Skeletal muscle tissue (tissue), 5 donors: ENCODE measurements at places on chromosomes 3 and 15. TPM values are rescaled to one million over a fixed set of nuclear protein-coding genes. Genes with fewer than 3 reads are reported as not detected.

The IL17RB gene
- total RNA-seq, result 1.6 TPM

The GJD2 gene
- total RNA-seq, result not detected

The SMCO1 gene
- 3.7 TPM for total RNA-seq

The TGM5 gene
- total RNA-seq, result not detected

The ZBBX gene
- not detected for total RNA-seq

The SAMD7 gene
- total RNA-seq, result not detected

The SSR3 gene
- total RNA-seq, result 71.5 TPM

The KBTBD8 gene
- 3.1 TPM for total RNA-seq

The USP8 gene
- total RNA-seq, result 19.3 TPM

The CNTN6 gene
- 2.1 TPM for total RNA-seq

The GOLGA6L10 gene
- total RNA-seq, result 0.52 TPM

The SLC7A14 gene
- total RNA-seq, result not detected

The XYLB gene
- total RNA-seq, result 7.3 TPM

The CIDEC gene
- total RNA-seq, result 9.4 TPM

The CGNL1 gene
- total RNA-seq, result 11.5 TPM

The JMJD7 gene
- total RNA-seq, result 1.0 TPM

The FAM81A gene
- total RNA-seq, result 0.52 TPM

The ADAMTS9 gene
- 106 TPM for total RNA-seq

The PRR20G gene
- total RNA-seq, result not detected

The LMAN1L gene
- not detected for total RNA-seq

The PLSCR2 gene
- not detected for total RNA-seq

The RTP1 gene
- total RNA-seq, result not detected

The GAP43 gene
- total RNA-seq, result 1.0 TPM

The CLDN16 gene
- total RNA-seq, result under 0.01 TPM

The KCNMB3 gene
- 2.6 TPM for total RNA-seq

The CSPG4 gene
- total RNA-seq, result 71.5 TPM

The STAC gene
- 49.1 TPM for total RNA-seq

The RLBP1 gene
- 0.52 TPM for total RNA-seq

The CPNE4 gene
- total RNA-seq, result not detected

The GXYLT2 gene
- total RNA-seq, result 31.8 TPM

The TMEM207 gene
- not detected for total RNA-seq

The VGLL3 gene
- 17.7 TPM for total RNA-seq

The FOXB1 gene
- total RNA-seq, result not detected

The RAD51 gene
- 1.6 TPM for total RNA-seq

The UBR1 gene
- total RNA-seq, result 45.9 TPM

The FBXW12 gene
- total RNA-seq, result 0.52 TPM

The GNB4 gene
- total RNA-seq, result 60.5 TPM

The PRKCI gene
- total RNA-seq, result 21.9 TPM

The CACNA2D2 gene
- 1.0 TPM for total RNA-seq

The MNS1 gene
- 0.52 TPM for total RNA-seq

The CHDH gene
- 0.52 TPM for total RNA-seq
